ENCODE measurements at places on chromosomes 6 and 20.

GRCh38 chr6:11172501-11173327 lies 59.8 kb downstream of the NEDD9 start:
- peak; percentile 17 for DNase-seq

GRCh38 chr20:19100975-19101374 lies 111.5 kb upstream of the SLC24A3 start:
- DNase-seq = no peak

GRCh38 chr6:47162793-47163192 lies 120.7 kb upstream of the ADGRF1 start:
- DNase-seq = no peak

DNA sequence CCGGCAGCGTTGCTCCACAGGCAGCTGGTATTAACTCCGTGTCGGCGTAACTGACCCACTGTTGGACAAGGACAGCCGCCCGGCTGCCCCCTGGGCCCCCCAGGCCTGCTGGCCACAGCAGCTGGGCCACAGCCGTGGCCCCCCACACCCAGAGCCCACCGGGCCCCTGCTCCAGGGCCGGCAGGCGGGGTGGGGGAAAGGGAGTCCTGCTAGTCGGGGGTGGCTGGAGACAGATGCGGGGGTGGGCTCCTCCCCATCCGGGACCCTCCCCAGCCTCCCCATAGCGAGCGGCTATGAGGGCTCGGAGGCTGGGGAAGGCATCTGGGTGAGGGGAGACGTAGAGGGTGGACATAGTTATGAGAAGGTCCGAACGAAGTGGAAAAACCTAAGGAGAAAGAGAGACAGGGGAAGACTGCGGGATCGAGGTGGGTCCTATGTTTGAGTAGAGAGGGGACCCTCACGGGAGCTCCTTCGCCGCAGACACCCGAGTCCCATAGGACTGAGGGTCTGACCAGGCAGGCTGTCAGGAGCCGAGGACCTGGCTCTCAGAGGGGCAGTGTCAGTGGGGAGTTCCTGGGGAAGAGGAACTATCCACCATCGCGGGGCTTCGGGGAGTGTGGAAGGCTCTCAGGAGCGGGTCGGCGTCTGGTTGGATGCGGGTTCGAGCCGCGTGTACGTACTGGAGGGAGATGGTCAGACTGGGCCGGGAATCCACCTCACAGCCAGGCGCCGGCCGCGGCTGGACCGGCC lies 511 bp downstream of the VARS1 start:
- peak; percentile 56 for DNase-seq

DNA sequence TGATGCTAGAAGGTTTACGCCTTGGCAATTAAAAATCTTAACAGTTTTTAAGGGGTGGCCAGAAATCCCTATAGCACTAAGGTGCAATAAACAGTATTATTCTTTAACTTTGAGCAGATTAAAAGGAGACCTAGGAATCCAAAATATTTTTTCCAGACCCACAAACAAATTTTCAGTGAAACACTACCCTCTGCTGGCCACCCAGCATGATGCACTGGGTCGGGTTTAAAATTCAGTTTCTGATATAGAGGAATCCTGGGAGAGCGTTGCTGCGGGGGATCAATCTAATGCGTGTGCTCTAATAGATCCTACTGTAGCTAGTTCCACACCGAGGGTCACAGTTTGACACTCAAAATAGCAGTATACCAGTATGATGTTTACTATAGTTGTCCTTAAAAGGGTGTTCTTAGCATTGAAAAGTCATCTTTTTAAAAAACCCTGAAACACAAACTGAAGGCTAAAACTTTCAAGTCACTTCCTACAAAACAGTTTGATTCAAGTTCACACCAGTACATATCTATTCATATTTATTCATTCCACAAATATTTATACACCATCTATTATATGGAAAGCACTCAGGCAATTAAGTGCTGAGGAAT lies 10.2 kb downstream of the UBE3D start:
- peak; percentile 46 for DNase-seq

- DNase-seq = no peak
Measured at GRCh38 chr20:38136421-38137245, 28.4 kb downstream of the TGM2 start.

GRCh38 chr6:125020385-125020784 lies 58.1 kb downstream of the RNF217 start:
- peak; percentile 65 for DNase-seq

- no peak for DNase-seq
Measured at GRCh38 chr6:132587424-132587823, 2.1 kb downstream of the TAAR5 start.

- peak; percentile 34 for DNase-seq
Measured at GRCh38 chr20:63176427-63177133, 39.4 kb downstream of the YTHDF1 start.

GRCh38 chr6:11650025-11650696 lies 112.6 kb downstream of the TMEM170B start:
- DNase-seq = no peak

DNA sequence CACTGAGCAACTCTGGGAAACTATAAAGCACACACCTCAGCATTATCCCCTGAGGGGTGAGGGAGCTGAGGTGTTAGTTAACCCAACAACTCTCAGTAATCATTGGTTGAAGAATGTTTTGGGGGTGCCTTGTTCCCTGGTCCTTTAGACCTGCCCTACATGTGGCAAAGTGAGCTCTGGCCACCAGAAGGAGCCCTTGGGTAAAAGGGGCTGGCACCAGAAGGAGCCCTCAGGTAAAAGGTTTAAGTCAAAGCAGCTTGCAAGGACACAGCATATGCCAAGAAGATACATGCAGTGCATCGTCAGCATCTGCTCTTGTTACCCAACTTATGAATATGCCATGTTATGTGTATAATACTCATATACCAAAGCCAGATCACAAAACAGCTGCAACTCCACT lies 1081.7 kb downstream of the KIF16B start:
- no peak for DNase-seq

DNA sequence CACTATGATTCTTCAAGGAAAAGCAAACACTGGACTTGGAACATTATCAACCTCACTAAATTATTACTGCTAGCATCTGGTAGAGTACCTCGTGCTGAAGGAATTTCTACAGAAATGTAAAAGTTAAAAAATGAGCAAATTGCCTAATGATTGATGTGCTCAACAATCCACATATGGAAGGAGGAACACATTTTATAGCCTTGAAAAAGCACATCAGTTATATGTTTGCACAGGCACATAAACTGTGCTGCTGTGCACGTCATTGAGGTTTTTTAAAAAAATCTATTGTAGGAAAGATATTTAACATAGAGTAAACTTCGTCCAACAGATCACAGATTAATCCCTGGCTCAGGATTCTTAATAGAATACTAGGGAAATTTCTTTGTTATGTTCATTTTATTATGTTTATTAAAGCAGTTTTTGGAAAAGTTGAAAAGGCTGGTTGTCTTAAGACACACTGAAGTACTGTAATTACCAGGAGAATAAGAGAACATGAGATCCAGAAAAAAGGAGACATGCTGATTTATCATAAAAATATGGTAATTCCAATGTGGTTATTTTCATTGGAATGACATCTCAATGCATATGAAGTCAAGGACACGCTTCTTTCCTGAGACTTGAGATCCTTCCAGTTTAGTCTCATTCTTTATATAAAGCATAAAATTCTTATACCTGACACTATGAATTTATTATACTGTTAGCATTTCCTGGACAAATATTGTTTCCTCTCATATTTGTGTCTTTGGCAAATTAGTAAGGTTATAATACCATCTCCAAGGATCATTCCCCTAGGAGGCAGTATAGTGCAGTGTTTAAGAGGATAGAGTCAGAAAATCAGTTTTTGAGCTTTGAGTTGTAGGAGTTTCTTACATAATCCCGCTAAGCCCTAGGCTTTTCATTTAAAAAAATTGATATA lies 511.1 kb downstream of the TENT5A start:
- DNase-seq = peak; percentile 19

- DNase-seq = no peak
Measured at GRCh38 chr6:75089921-75090320, 115.9 kb downstream of the COL12A1 start.

GRCh38 chr6:57324538-57324937 lies 7.1 kb downstream of the PRIM2 start:
- no peak for DNase-seq

- no peak for DNase-seq
Measured at GRCh38 chr6:73699676-73700459, 3.9 kb downstream of the CD109 start.

DNA sequence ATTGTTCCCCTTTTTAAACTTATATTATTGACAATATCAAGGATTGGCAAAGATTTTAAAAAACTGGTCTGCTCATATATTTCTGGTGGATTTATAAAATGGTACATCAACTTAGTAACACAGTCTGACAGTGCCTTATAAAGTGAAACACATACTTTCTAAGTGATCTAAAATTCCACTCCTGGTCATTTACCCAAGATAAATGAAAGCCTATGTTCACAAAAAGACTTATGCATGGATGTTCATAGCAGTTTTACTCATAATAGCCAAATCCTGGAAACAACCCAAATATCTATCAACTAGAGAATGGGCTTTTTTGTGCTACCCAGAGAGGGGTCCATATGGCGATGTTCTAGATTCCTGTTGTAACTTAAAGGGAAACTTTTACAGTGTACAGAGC lies 222.4 kb upstream of the FAM83B start:
- DNase-seq = no peak

DNA sequence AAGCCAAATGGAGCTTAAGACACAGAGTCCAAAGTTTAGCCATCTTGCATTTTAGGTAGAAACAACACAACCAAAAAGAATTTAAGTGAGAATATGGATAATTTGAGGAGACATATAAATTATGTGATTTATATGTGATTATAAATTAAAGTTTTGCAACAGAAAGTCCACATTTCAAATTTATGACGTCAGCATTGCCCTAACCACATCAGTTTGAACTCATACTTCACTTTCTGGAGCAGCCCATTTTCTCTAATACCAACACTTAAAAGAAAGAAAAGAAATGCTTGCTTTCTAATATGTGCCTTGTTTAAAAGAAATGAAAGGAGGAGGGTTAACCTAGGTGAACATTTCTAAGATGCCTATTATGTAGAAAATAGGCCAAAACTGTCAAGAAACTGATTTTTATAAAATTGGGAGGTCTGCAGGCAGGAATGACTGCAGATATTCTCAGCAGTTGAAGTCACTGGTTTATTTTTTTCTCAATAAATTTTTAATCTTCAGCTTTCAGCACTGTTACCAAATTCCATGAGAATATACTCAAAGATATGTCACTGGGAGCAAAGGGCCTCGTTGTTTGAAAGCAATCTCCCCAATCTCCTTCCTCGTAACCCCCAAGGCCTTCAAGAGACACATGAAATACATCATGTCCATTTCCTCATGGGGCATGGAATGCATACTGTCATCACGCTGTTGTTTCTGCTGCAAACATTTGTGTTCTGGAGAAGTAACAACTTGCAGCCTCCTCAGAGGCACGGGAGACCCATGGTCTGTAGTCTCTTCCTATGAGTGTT lies 137.8 kb downstream of the SOD2 start:
- no peak for DNase-seq

DNA sequence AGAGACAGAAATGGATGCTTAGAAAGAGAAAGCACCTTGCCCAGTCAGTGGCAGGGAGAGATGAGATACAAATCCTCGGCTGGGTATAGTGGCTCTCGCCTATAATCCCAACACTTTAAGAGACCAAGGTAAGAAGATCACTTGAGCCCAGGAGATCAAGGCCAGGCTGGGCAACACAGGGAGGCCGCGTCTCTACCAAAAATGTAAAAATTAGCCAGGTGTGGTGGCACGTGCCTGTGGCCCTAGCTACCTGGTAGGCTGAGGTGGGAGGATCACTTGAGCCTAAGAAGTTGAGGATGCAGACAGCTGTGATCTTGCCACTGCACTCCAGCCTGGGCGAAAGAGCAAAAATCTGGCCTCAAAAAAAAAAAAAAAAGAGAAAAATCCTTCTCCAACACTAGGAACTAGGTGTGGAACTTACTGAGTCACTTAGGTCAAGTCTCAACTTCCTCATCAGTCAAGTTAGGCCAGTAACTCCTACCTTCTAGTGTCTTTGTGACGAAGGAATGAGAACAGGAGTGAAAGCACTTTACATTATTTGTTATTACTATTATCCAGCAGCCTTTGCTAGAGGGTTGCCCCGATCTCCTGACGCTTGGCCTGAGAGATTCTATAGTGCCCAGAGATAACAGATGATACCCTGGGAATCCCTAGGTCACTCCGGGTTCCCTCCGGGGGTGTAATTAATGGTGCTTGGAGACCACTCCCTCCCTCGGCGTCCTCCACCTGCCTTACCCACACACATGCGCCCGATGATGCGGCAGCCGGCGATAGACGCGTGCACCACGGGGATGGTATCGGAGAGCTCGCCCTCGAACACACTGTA lies 918 bp downstream of the EIF6 start:
- peak; percentile 59 for DNase-seq

GRCh38 chr20:9051508-9051907 lies 17.4 kb upstream of the PLCB4 start:
- DNase-seq = no peak

DNA sequence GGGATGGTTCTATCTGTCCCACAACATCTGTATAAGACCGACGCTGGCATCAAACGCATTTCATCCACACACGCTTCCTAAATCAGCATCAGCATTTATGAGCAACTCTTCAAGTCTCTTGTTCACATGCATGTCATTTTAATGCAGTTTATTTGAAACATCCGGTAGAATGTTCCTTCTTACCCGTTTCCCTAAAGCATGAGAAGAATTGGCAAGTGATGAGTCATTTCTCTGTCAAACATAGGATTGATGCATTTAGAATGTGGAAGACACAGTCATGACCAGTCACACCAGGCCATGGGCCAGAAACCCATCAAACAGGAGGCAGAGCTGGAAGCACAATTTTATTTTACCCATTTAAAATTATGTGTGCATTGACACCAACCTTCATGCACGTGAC lies 122.8 kb downstream of the UST start:
- no peak for DNase-seq

All from NCI-H146 (cell line).